Activated naive CD4-positive, alpha-beta T cell treated with anti-CD3 and anti-CD28 coated beads, Interleukin-2, amount 50 U/mL, for 16 hours (primary cell): ENCODE measurements at places on chromosomes 13 and 19.

DNA sequence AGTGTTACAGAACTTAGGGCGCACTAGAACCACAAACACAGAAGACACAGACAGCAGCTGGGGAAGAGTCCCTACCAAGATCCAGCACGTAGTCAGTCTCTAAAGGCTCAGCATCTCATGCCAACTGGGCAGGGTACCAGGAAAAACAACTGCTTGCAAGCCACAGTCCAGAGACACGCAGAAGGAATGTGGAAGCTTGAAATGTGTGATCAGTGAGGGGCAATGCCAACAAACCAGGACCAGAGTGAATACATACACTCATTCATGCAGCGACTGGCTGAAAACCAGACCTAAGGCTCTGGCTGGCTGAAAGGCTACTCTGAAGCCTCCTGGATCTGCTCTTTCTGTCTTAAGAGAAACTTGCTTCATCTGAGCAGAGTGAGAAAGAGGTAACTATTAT, 1484.8 kb downstream of the EFNB2 start:
- no peak for DNase-seq

- DNase-seq, result no peak
Observed at GRCh38 chr19:42242069-42242511, 312 bp downstream of the GSK3A start.

DNA sequence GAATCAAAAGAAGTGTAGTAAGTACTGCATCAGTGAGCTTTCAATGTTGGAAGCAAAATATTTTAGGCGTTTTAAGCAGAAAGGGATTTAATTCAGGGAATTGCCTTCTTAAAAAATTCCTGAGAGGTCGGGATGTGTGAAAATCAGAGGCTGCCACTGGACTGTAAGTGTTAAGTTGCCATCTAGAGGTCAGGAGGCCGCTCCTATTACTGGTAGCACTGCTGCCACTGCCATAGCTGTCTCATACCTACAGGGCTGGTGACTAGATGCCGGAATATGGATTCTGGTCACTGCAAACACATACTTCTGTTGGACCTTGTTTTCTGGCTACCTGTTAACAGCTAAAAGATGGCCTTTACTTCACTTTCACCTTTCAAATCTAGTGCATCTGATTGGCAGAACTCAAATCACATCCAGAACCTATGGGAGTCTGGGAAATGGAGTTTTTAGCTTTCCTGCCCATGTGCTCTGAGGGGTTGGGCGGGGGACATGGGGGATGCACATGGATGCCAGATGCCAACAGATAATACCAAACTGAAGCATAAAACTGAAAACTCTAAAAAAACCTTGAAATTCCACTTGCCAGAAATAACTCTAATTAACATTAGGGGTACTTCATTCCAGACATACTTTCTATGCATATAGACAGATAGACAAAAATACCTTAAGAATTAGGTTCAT, 29.8 kb downstream of the DGKH start:
- no peak for DNase-seq

DNA sequence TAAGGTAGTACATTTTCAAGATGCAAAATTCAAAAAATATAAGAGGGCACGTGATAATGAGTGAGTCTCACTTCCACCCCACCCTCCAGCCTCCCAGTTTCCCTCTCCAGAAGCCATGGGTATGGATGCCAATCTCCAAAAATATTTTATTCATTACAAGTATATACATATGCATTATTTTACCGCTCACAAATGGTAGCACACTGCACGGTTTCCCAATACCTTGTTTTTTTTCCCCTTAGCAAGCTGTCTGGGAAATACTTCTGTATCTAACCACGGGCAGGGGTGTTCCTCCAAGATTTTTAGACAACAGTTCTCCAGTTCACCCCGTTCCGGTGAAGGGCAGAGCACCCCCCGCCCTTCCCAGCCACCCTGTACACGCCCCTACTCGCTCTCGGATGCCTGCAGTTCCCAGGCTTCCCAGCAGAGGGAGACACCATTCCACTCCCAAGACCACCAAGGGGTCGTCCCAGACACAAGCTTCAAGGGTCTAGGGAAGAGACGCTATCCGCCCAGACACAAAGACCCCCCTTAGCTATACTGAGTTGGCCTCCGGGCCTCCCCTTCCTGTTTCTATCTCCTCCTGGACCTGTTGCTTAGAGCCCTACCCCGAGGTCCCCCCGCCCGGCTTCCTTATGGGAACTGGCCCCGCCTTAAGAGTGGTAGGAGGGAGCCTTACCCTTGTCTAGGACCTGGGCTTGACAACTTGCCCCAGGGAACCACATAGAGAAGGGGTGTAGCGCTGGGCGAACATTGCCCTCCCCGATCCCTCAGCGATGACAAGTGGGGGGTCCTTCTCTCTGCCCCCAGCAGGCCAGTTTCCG, 1.1 kb upstream of the FXYD3 start:
- peak; percentile 73 for DNase-seq

DNA sequence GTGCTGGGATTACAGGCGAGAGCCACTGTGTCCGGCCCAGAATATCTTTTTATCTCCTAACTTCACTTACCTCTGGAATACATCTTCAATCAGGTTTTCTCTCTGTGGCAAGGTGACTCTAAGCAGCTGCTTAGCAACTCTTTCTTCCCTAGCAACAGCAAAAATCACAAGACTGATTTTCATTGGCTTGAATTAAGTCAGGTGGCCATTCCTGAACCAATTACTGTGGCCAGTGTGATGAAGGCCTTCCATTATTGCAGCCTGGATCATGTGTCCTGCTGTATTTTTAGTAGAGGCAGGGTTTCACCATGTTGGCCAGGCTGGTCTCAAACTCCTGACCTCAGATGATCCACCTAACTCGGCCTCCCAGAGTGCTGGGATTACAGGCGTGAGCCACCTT, 9.0 kb upstream of the LTBP4 start:
- DNase-seq, result no peak

DNA sequence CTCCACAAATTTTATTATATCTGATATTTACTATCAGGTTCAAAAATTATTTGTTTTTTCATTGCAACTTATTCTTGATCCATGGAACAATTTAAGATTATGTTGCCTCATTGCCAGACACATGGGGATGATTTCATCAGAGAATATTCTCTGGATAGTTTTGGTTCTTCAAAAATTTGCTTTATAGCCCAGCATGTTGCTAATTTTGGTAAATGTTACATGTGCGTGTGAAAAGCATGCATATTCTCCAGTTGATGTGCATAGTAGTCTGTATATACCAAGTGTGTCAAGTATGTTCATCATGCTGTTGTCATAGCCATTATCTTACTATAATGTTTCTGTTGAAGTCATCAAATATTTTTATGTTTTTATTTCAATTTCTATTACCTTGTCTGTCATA, 122.3 kb downstream of the RFC3 start:
- no peak for DNase-seq

DNA sequence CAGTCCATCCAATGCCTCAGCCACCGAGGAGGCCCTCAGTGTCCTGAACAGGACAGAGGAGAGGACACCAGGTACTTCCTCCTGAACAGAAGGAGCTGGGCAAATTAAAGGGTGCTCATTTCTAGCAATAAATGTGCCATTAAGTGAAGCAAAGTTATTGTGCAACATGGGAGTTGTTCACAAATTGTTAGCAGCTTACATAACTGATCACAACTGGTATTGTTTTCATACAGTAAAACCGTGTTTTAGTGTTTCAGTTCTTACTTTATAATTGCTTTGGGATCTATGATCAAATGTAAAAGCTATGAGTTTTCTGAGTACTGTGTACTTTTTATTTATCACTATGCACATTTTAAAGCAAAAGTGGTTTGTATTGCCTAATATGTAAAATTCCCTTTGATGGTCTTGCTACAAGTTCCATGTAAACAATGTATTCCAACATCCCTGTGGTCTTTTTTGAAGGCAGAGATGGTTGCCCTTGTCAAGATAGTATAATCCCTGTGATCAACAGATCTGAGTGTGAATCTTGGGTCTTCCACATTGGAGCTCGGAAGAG, 263.1 kb downstream of the FGF14 start:
- DNase-seq, result no peak
